ENCODE measurements at places on chromosomes 4 and X. TPM values are rescaled to one million over a fixed set of nuclear protein-coding genes. Genes with fewer than 3 reads are reported as not detected.

Gene PF4V1
- not detected for total RNA-seq

Gene DUSP21
- not detected for total RNA-seq

Gene ADGRG4
- total RNA-seq, result not detected

Gene ADH1B
- not detected for total RNA-seq

Gene MSX1
- total RNA-seq, result not detected

- H3K27me3 ChIP-seq, result no peaks in the 10 kb centered on the region
- DNase-seq, result no peak
- peaks cover 9% of the 10 kb centered on the region for H3K36me3 ChIP-seq
These were observed 98.2 kb downstream of the FRYL start for GRCh38 chr4:48681856-48682255.

DNA sequence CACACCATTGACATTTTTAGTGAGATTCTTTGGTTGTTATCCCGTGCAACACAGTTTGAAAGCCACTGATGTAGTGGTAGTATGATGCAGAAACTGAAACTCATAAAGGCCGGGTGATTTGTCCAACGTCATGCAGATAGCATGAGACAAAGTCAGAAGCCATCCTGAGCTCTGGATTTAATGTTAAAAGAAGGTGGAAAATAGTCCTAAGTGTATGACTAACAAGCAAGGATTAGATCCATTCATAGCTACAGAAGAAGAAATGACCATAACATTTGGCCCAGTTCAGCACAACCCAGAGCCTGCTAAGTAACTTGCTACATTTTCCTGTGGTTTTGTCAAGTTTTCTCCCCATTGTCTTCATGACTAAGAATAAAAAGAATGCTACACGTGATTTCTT is 142.4 kb downstream of the AMELX start:
- H3K4me1 ChIP-seq, result no peaks in the 10 kb centered on the region
- DNase-seq, result no peak
- H3K36me3 ChIP-seq, result no peaks in the 10 kb centered on the region
- H3K4me3 ChIP-seq, result no peak overlapping the region

All from activated CD4-positive, alpha-beta memory T cell treated with anti-CD3 and anti-CD28 coated beads for 36 hours (primary cell).